ENCODE measurements at places on chromosomes 12 and 14. TPM values are rescaled to one million over a fixed set of nuclear protein-coding genes. Genes with fewer than 3 reads are reported as not detected.

The WSCD2 gene
- total RNA-seq: 0.58 TPM

The FAM181A gene
- total RNA-seq: not detected

The PPP1R36 gene
- total RNA-seq: 0.42 TPM

The TMTC2 gene
- total RNA-seq: 6.5 TPM

The TTC6 gene
- not detected for total RNA-seq

The RBM23 gene
- total RNA-seq: 52.8 TPM

The CISTR gene
- total RNA-seq: not detected

The IL26 gene
- not detected for total RNA-seq

The KRT6C gene
- not detected for total RNA-seq

The PTPRB gene
- 1.3 TPM for total RNA-seq

The NR2C1 gene
- 31.5 TPM for total RNA-seq

GRCh38 chr12:16148938-16149337 lies 128.5 kb downstream of the SLC15A5 start:
- no peak overlapping the region for H3K4me3 ChIP-seq
- H3K4me1 ChIP-seq: no peaks in the 10 kb centered on the region
- H3K36me3 ChIP-seq: no peaks in the 10 kb centered on the region

DNA sequence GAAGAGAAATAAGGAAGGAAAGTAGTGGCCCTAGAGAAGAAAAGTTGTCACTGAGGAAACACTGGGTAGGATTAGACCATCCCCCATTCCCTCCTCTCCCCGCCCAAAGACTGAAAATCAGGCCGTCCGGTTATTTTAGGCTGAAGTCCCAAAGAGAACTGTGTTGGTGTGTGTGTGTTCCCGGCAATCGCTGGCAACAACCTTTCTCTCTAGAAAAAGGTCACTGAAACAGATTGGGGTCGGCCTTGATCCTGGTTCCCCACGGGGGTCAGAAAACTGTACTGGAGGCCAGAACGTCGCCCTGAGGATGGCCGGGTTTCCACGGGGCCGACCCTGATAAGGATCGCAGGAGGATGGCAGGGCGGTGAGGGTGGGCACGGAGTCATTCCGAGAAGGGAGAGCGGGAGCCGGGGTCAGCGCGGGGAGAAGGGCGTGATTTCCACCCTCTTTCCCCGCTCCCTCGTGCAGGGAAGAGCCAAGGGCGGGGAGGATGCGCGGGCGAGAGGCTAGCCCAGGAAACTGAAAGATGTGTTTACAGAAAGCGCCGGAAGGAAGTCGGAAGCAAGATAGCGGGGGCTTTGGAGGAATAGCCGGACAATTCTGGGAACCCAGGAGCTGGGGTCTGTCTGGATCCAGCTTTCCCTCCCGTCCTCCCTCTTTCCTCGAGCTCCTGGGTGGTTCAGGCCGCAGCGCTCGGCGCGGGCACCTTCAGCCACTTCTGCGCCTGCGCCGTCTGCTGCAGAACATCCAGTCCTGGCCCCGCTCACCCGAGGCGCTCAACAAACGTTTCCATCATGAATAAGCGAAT lies 25.3 kb upstream of the SPTLC2 start:
- H3K27ac ChIP-seq: no peak overlapping the region
- peak overlapping the region; percentile 41 for H3K4me3 ChIP-seq
- peak; percentile 14 for DNase-seq
- peaks cover 8% of the 10 kb centered on the region for H3K4me1 ChIP-seq

- no peak overlapping the region for H3K4me3 ChIP-seq
- DNase-seq: no peak
- H3K4me1 ChIP-seq: no peaks in the 10 kb centered on the region
- peaks cover 9% of the 10 kb centered on the region for H3K36me3 ChIP-seq
These were observed 69.8 kb upstream of the DYNC1H1 start for GRCh38 chr14:101894365-101895081.

DNA sequence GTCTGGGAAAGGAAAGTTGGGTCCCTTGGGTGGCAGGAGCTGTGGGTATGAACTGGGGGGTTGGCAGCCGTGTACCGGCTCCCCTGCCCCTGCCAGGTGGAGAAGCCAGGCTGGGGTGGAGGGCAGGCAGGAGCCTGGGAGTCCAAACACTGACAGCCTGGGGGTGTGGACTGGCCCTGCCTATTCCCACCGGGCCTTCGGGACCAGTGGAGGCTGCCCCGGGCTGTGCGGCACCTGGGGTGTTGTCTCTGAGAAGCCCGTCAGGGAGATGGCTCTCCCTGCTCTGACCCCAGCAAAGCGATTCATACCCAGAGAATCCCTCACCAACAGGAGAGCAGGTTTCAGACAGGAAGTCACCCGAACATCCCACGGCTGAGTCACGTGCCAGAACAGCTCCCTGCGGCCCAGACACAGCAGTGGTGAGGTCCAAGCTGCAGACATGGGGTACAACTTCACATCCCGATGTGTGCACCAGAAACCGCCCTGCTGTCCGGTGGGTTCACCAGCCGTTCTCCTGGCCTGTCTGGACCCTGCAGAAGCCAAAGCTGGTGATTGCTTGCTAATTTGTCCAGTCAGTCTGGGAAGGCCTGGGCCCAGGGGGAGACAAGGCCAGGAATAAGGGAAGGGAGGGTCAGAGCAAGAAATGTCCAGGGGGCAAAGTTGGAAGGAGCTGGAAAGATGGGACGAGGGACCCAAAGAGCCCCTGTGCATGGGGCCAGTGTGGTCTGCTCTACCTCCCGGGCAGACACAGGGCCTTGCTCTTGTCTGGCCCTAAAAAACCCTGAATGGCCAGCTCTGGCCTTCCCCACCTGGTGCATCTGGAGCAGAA lies 2.1 kb upstream of the GPR132 start:
- no peaks in the 10 kb centered on the region for H3K36me3 ChIP-seq
- H3K27ac ChIP-seq: no peak overlapping the region
- no peak for DNase-seq
- no peak overlapping the region for H3K4me3 ChIP-seq
- no peaks in the 10 kb centered on the region for H3K4me1 ChIP-seq

GRCh38 chr12:25689996-25690501 lies 137.0 kb upstream of the LMNTD1 start:
- no peaks in the 10 kb centered on the region for H3K27me3 ChIP-seq
- H3K4me3 ChIP-seq: no peak overlapping the region
- H3K4me1 ChIP-seq: peaks cover 31% of the 10 kb centered on the region
- no peak for DNase-seq
- no peak overlapping the region for H3K27ac ChIP-seq
- H3K36me3 ChIP-seq: no peaks in the 10 kb centered on the region

- no peaks in the 10 kb centered on the region for H3K27me3 ChIP-seq
- peaks cover 30% of the 10 kb centered on the region for H3K4me1 ChIP-seq
- H3K27ac ChIP-seq: peak overlapping the region; percentile 52
- DNase-seq: peak; percentile 23
- peak overlapping the region; percentile 98 for H3K4me3 ChIP-seq
These were observed 1.0 kb upstream of the GLRX5 start for GRCh38 chr14:95533822-95534221.

DNA sequence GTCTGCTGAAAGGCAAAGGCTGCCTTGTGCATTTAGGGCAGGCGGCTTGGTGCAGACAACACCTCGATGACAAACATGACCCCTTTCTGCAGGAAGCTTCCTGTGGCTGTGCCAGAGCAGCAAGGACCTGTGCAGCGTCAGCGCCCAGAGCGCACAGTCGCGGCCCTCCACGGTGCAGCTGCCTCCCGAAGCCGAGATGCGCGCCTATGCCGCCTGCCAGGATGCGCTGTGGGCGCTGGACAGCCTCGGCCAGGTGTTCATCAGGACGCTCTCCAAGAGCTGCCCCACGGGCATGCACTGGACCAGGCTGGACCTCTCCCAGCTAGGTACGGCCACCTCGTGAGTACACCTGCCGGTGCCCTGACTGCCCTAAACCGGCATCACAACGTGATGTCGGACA lies 57.3 kb downstream of the ANKRD9 start:
- H3K4me1 ChIP-seq: no peaks in the 10 kb centered on the region
- H3K4me3 ChIP-seq: no peak overlapping the region
- no peaks in the 10 kb centered on the region for H3K36me3 ChIP-seq
- DNase-seq: no peak

- H3K4me3 ChIP-seq: no peak overlapping the region
- no peaks in the 10 kb centered on the region for H3K36me3 ChIP-seq
- no peak overlapping the region for H3K27ac ChIP-seq
- H3K27me3 ChIP-seq: no peaks in the 10 kb centered on the region
- DNase-seq: no peak
- H3K4me1 ChIP-seq: no peaks in the 10 kb centered on the region
These were observed 258.6 kb downstream of the KTN1 start for GRCh38 chr14:55838529-55839052.

- no peak for DNase-seq
- no peaks in the 10 kb centered on the region for H3K27me3 ChIP-seq
- no peaks in the 10 kb centered on the region for H3K4me1 ChIP-seq
- H3K4me3 ChIP-seq: no peak overlapping the region
- H3K36me3 ChIP-seq: no peaks in the 10 kb centered on the region
These were observed 222.5 kb upstream of the DIO2 start for GRCh38 chr14:80433811-80434210.

DNA sequence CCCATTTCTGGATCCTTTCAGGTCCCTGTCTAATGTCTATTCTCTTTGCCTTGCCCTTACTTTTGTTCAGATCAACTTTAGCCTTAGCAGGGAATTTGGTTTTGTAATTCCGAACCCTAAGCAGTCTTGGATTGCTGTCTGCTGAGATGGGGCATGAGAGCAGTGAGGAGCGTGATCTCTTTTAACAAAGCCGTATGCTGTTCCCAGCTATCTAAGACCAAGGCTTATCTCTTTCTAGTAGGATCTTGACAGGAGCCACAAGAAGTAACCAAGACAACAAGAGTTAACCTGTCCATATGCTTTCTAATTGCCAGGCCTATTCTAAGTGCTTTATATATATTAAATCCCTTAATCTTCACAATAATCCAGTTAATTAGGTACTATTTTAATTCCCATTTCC lies 4.5 kb upstream of the DHRS7 start:
- no peak overlapping the region for H3K4me3 ChIP-seq
- DNase-seq: no peak
- no peak overlapping the region for H3K27ac ChIP-seq

DNA sequence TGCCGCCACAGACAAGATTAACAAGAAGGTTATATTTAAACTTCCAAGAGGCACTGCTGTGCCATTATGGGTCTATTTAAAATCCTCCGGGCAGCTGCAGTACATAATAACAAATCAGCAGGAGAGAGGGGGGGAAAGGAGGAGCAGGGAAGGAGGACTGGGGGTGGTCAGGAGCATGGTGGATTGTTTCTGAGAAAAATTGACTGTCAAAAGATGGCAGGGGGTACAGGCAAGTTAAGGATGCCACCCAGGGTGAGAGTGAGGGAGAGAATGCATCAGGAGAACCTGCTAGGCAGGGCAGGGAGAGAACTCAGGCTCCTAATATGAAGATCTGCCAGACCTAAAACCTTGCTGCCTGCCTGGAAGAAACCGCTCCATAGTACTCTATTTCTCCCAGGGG lies 181.8 kb downstream of the GRIN2B start:
- 0 out of 2 replicates have a peak overlapping the region, but pooled peaks have one; percentile 36 for H3K27ac ChIP-seq
- H3K4me3 ChIP-seq: 0 out of 2 replicates have a peak overlapping the region, but pooled peaks have one; percentile 31
- H3K4me1 ChIP-seq: peaks cover 25% of the 10 kb centered on the region
- H3K27me3 ChIP-seq: no peaks in the 10 kb centered on the region
- peak; percentile 7 for DNase-seq

DNA sequence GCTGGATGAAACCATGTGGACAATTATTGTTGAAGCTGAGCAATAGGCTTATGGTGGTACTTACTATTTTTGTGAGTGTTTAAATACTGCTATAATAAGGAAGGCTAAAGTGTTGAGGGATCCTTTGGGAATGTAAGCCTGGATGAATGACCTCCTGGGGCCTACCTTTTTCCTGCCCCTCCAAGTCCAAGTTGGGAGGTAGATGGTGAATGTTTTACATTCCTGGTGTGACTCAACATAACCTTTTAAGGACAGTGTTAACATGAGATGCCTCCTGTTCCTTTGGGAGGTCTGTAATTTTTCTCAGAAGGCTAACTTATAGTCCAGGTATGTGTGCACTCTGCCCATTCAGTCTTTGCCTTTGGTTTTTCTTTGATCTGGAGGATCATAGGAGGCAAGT lies 315.9 kb downstream of the NRXN3 start:
- H3K4me3 ChIP-seq: no peak overlapping the region
- H3K36me3 ChIP-seq: no peaks in the 10 kb centered on the region
- peak; percentile 51 for DNase-seq
- H3K27ac ChIP-seq: no peak overlapping the region

GRCh38 chr12:26846416-26846815 lies 13.4 kb upstream of the ITPR2 start:
- no peak overlapping the region for H3K4me3 ChIP-seq
- no peak for DNase-seq
- H3K27ac ChIP-seq: no peak overlapping the region
- H3K27me3 ChIP-seq: no peaks in the 10 kb centered on the region
- no peaks in the 10 kb centered on the region for H3K36me3 ChIP-seq
- no peaks in the 10 kb centered on the region for H3K4me1 ChIP-seq

- DNase-seq: no peak
- H3K4me3 ChIP-seq: no peak overlapping the region
- H3K27ac ChIP-seq: no peak overlapping the region
- peaks cover 18% of the 10 kb centered on the region for H3K4me1 ChIP-seq
These were observed 198.1 kb downstream of the STXBP6 start for GRCh38 chr14:24851837-24852236.

DNA sequence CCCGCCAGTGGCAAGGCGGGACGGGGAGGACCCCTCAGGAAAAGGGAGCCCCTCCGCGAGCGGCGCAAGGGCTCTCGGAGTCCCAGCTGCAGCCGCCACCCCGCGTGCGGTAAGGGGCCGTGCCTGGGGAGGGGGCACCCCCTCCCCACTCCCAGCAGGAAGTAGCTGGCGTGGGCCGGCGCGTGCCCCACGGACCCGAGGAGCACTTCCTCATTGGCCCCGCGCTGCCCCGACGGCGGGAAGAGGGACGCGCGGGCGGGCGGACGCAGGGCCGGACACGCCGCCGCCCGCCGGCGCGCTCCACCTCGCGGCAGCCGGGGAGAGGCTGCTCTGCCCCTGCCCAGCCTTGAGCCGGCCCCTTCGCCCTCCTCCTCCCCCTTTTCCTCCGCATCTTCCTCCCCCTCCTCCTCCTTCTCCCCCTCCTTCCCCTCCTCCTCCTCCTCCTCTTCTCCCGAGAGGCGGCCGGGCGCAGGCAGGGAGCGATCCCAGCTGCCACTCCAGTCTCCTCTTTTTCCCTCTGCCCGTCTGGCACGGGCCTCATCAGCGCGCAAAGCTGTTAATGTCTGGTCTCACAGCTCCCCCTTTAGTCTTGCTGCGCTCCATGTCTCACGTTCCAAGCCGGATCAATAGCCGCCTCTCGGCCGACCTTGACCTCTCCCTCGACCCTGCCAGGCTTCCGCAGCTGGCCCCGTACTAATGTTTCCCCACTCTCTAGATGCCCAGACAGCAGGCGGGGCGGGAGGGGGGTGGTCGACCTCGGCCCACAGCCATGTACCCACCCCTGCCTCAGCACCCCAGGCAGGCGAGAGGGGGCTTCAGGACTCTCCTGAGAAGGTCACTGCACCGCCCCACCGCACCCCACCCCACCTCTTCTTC lies 2.6 kb upstream of the BCL11B start:
- H3K27ac ChIP-seq: no peak overlapping the region
- H3K4me3 ChIP-seq: peak overlapping the region; percentile 79
- DNase-seq: peak; percentile 96
- H3K36me3 ChIP-seq: no peaks in the 10 kb centered on the region
- H3K27me3 ChIP-seq: no peaks in the 10 kb centered on the region
- peaks cover 43% of the 10 kb centered on the region for H3K4me1 ChIP-seq

DNA sequence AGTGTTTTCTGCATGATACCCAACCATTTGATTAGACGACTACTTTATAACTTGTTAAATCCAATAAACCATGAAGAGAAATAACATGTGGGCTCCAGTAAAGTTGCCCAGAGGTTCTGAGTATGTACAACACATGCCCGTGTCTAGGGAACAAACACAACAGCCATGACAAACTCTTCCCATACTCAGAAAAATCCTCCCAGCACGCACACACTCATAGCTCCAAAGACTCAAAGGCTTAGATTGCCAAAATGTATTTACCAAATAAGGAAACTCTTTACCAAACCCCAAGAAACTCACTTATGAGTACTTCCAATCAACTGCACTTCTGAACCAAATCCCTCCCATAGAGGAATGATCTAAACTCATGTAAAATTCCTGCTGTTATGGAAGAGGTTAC lies 17.3 kb downstream of the SART3 start:
- no peak overlapping the region for H3K4me3 ChIP-seq
- H3K4me1 ChIP-seq: no peaks in the 10 kb centered on the region
- H3K27me3 ChIP-seq: no peaks in the 10 kb centered on the region
